ENCODE measurements at places on chromosomes 7 and 10.
A peak's percentile ranks its signal among the peaks of the same experiment; 100 is the strongest.

DNA sequence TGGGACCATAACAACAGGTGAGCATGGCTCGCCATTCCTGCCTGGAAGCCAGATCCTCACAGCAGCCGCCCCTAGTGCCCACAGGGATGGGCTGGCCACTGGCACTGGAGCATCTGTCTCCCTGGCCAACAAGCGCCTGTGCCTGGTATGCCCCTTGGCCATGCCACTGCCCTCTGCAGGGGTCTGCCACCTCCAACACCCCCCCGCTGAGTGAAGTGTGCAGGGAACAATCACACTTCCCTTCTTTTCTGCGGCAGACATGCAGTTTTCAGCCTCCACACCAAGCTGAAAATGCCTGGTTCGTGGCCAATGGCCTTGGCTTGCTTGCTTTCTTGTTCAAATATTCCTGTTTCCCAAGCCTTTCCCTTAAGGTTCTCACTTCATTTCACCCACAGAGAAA is 50.7 kb downstream of the HSPA12A start:
- DNase-seq, result no peak

GRCh38 chr10:99924451-99925255 is 85.1 kb downstream of the DNMBP start:
- peak; percentile 2 for DNase-seq

- DNase-seq, result no peak
Observed at GRCh38 chr7:81366546-81366945, 403.3 kb downstream of the HGF start.

DNA sequence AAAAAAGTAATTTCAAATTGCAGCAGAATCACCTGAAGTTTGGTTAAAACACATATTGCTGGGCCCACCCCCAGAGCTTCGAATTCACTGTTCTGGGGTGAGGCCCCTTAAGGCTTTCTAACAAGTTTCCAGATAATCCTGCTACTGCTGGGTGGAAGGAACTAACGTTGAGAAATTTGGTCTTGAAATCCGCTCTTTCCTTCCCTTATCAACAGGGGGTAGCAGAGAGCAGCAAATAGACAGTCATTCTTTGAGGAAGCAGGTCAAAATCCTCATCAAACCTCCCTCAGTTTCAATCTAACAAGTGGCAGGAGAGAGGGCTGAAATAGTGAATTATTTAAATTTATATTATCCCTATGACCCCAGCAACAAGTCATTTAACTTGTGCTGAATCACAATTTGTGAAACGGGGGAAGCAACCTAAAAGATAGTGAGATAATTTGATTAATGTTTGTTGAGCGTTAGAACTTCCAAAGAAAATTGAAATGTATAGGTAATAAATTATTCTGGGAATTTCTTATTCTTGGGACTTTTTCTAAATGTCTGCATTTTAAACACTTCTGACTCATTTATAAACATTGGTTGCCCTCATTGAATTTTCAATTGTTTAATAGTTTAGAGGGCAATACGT is 21.7 kb upstream of the MALSU1 start:
- peak; percentile 84 for DNase-seq

DNA sequence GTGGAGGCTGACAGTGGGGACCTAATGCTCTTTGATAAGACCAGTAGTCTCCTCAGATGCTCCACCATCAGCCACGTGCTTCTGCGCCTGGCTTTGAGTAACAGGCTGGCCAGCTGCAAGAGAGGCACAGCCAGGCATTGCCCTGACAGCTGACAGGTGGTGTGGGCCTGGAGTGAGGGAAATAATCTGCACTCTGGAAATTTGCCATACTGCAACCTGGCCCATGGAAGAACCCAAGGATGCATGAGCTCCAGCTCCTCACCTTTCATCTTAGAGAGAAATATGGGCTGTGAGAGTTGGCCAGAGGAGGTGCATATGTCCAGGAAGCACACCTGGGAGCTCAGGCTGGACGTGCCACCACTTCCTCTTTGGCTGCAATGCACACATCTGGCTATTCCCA is 118.9 kb downstream of the PLXDC2 start:
- DNase-seq, result no peak

DNA sequence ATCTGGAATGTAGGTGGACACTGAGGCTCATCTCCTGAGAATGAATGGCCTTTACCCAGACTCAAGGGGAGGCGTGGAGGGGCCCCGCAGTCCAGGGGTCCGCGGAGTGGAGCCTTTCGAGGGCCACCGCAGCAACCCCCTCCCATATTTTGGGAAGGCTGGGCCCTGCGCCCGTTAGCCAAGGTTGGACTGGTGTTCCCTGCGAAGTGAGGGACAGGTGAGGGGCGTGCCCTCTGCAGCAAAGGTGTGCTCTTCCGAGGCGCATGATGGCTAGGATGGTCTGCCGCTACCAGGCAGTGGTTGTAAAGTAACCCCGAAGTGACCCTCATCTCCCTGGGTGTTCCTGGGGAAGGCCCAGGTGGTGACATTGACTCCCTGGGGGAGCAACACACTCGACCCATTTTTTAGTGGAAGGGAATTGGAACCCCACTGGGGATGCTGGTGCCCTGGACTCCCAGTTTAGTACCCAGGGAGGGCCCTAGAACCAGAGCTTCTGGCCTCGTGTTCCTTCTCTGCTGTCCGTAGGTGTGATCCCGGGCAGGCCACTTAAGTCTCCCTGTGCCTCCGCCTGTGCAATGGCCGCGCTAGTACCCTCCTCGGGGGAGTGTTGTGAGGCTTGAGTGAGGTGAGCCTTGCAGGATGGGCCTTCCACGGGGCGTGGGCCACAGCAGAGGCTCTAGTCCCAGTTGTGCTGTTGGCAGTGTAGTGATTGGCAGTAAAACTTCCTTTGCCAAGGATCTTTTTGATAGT is 779 bp downstream of the FAM241B start:
- no peak for DNase-seq

DNA sequence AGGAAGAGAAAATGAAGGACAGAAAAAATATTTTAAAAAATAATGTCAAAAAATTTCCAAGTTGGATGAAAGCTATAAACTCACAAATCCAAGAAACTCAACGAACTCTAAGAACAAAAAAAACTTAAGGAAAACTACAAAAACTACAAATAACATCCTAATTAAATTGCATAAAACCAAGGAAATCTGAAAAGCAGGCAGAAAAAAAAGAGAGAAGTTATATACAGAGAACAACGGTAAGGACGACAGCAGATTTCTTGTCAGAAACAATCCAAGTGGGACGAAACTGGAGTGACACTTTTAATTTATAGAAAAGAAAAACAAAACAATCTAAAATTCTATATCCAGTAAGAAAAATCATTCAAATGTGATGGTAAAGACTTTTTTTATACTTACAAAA is 122.2 kb upstream of the LYZL1 start:
- DNase-seq, result no peak

- no peak for DNase-seq
Observed at GRCh38 chr10:14235566-14236195, 95.0 kb downstream of the FRMD4A start.

DNA sequence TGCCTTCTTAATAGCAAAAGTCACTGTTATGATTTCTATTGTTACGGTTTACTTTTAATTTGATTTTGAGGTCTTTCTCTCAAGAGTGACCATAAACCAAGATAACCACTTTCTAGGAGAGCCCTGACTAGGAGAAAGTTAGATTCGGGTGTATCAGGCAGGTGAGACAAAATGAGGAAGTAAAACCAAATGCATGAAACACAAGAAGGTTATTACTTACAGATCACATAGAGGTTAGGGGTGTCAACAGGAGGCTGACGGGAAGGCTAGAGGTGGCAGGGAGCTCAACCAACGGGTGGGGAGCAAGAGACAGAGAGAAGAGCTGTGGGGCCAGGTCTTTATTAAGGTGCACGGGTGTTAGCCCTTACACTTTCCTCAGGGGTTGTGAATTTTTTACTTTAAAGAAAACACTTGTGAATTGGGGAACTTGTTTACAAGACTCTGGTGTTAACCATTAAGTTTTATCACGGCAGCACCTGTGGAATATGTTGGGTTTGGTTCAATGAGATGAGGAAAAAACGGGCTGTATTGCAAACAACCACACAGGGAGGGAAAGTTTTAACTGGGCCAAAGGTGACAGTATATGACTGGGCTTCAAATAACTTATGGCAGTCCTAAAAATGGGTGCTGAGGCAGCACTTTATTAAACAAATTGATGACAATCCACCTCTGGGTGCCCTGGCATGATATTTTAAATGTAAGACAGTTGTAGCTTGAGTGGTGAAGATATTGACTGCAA is 154.9 kb downstream of the SDHAF3 start:
- DNase-seq, result no peak

DNA sequence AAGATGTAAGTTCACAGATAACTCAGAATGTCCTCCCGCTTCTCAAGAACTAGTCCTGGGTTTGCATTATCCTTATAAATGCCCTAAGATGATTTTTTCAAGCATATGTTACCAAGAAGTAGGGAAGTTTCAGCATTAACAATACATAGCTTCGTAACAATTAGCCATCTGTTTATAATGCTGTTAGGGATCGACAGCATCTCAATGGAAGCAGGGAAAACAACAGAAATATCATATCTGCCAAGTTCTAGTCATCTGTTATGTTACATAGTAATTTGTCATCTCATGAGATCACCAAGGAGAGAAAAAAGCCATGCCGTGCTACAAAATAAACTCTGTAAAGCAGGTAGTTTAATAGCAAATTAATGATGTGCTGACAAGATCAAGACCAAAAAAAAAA is 731.5 kb upstream of the C7orf33 start:
- DNase-seq, result peak; percentile 22

GRCh38 chr10:31689233-31689632 is 239.4 kb downstream of the ARHGAP12 start:
- DNase-seq, result no peak

DNA sequence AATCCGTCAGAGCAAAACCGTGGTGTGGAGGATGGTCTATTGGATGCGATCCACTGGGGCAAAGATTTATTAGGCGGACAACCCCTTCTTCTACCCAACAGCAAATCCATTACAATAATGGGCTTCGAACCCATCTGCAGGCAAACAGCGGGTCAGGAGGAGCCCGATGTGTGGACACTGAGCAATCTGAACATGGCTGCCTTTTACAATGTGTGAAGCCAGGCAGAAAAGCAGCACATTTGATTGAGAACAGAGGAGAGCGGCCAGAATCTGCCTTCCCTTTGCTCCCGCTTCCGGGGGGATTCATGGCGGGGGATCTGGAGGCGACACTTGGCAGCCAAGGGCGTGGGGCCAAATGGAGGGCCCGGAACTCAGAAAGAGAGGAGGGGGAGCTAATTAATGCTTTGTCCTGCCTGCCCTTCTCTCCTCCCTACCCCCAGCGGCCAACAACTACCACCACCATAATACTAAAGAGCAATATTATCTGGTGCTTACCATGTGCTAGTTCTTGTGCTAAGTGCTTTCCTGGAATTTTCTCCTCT is 133.0 kb downstream of the EMX2 start:
- DNase-seq, result no peak

DNA sequence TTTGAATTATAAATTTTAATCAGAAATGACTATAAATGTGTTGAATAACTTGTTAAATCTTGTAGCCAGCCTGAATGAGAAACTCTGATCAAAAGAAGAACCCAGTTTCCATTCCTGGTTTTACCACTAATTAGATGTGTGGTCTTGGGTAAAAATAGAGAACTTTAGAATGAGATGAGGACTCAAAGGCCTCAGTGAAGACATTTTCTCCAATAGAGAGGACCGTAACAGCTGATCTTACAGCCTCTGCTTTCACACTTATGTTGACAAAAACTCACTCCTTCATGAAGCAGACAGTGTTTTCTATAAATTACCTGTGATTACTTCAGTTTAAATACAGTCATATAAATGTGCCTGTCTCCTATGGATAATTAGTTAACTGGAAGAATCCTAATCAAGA is 200.1 kb upstream of the MEOX2 start:
- no peak for DNase-seq

DNA sequence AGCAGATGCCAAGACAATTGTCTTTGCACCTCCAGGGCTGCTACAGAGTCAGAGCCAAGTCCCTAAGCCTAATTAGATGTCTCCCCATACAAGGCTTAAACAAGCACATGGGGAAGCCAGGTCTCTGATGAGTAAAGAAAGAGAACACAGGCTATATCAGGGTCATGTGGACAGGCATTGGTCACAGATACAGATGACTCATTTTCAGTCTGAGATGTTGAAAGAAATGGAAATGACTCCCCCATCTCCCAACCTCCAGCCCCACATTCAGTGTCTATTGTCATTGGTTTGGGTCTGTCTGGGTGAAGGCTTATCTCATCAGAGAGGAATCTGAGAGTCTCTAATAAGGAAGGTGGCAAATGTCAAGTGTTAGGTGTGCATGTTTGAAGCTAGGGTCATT is 290.1 kb upstream of the KIAA1217 start:
- DNase-seq, result no peak

GRCh38 chr10:44008270-44008916 is 359.7 kb upstream of the ZNF32 start:
- no peak for DNase-seq

- no peak for DNase-seq
Observed at GRCh38 chr10:119413093-119413453, 129.4 kb downstream of the RGS10 start.

DNA sequence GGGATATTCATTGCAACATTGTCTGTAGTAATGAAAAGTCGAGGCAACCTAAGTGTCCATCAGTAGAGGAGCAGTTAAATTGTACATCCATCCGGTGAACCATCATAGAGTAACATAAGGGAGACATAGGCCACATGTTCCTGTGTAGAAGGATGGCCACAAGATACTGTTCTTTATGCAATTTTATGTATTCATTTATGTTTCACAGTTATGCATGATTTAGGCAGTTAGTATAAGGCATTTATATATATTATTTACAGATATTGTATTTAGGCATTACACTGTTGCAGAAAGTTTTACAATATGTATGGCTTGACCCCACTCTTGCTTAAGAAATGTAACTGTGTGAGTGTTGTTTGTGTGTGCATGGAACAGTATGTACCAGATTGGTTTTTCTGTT is 36.0 kb upstream of the CDH23 start:
- no peak for DNase-seq

DNA sequence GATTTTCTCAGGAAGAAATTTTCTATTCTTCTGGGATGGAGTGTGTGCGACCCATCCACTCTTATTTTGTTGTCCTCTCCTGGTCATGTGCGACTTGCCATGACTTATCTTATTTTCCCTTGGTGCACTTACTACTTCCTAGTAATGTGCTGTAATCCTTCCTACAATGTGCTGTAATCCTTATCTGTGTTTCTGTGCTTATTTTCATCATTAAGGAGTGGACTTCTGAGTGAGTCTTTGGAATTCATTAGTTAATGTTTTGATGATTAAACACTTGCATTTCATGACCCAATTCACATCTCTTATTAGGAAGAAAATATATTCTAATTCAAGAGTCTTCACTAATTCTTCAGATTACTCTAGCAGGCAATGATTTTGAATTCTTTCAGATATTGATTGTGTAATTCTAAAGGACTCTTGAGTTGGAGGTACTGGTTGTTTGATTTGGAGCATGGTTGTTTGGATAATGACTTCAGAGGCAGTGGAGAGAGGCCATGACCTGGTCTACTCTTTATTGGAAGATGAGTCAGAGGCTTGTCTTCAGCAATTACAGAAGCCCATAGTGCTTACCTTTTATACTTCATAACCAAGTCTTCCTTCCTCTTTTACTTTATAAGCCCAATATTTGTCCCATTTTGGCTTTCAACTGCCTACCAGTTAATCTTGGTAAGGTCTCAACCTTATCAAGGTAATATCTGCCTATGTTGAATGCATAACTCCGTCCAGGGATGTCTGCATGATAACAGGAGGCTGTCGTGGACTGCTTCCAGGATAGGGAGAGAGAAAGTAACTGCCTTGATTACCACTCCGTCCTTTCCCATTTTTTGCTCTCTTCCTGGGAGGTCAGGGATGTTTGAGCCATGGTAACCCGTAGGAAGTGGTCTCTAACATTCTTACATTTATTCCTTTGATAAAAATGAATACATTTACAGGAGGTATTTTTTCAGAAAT is 278.3 kb upstream of the SP8 start:
- peak; percentile 24 for DNase-seq

All from NCI-H69 (cell line).